ELR (cell line): ENCODE measurements at places on chromosomes 11 and 22.
A peak's percentile ranks its signal among the peaks of the same experiment; 100 is the strongest.

GRCh38 chr22:37053310-37054055 lies 1.9 kb downstream of the KCTD17 start:
- DNase-seq, result no peak

GRCh38 chr11:13276454-13276831 lies 1.1 kb upstream of the BMAL1 start:
- DNase-seq, result no peak

- DNase-seq, result no peak
These were observed 274.0 kb downstream of the SOX6 start for GRCh38 chr11:16082095-16083055.

- no peak for DNase-seq
These were observed 108.4 kb downstream of the GALNT18 start for GRCh38 chr11:11513422-11513821.

DNA sequence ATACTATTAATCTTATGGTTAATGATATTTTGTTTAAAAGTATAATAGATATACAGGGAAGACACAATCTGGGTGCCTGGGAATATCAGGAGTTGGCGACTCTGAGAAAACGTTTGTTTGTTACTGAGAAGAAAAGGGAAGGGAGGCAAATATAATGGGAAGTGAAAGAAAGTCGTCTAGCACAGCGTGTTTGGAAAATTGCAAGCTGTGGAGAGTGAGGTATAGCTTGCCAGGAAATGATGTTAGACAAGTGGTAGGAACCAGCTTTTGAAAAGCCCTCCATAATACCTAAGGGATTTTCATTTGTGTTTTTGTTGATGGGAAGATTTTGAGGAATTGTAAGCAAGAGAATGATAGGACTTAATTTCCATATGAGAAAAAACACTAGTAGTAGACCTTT lies 322.2 kb downstream of the LUZP2 start:
- DNase-seq, result peak; percentile 12

- DNase-seq, result peak; percentile 46
These were observed 9.0 kb upstream of the CDC42EP2 start for GRCh38 chr11:65305501-65306268.

- DNase-seq, result peak; percentile 80
These were observed 45.5 kb downstream of the PACSIN2 start for GRCh38 chr22:42969348-42969975.

DNA sequence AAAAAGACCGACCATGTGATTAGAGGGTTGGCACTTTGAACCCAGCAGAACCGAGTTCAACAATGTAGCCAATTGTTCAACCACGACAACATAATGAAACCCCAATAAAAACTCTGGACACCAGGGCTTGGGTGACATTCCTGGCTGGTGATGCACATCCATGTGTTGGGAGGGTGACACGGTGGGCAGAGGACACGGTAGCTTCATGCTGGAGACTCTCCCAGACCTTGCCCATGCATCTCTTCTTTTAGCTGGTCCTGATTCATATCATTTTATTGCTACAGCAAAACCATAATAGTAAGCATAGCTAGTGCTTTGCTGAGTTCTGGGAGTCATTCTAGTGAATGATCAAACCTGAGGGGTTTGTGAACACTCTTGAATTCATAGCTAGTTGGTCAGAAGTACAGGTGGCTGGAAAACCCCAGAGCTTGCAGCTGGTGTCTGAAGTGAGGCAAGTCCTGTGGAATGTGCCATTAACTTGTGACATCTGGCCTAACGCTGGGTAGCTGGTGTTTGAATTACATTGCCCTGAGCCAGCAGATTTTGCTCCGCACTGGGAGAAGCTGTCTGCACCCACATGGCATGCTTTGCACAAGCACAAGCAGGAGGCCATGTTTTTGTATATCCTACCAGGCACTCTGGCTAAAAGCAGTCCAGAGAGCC lies 14.0 kb downstream of the RPUSD4 start:
- peak; percentile 10 for DNase-seq

GRCh38 chr11:109378034-109378433 lies 44.0 kb upstream of the C11orf87 start:
- DNase-seq, result no peak

- DNase-seq, result no peak
These were observed 1456.5 kb downstream of the TBC1D22A start for GRCh38 chr22:48218889-48219420.

DNA sequence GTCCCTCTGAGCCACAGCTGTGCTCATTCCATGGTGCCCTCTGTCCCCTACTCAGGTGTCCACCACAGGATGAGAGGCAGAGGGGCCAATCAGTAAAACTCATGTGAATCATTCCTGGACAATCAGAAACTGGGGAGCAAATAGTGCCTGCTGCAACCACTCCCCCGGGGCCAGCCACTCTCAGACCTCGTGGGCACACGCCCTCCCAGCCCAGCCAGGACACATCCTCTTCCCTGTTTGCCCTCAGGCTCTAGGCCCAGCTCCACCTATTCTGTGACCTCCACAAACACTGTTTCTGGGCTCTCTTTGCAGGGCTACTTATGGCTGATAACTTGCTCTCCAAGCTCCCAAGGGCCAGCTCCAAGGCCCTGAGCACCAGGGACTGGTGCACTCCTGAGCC lies 14.0 kb upstream of the KCTD14 start:
- peak; percentile 35 for DNase-seq

GRCh38 chr11:3922056-3922455 lies 66.6 kb downstream of the STIM1 start:
- DNase-seq, result no peak

GRCh38 chr11:126485021-126485792 lies 129.7 kb downstream of the ST3GAL4 start:
- DNase-seq, result peak; percentile 46

DNA sequence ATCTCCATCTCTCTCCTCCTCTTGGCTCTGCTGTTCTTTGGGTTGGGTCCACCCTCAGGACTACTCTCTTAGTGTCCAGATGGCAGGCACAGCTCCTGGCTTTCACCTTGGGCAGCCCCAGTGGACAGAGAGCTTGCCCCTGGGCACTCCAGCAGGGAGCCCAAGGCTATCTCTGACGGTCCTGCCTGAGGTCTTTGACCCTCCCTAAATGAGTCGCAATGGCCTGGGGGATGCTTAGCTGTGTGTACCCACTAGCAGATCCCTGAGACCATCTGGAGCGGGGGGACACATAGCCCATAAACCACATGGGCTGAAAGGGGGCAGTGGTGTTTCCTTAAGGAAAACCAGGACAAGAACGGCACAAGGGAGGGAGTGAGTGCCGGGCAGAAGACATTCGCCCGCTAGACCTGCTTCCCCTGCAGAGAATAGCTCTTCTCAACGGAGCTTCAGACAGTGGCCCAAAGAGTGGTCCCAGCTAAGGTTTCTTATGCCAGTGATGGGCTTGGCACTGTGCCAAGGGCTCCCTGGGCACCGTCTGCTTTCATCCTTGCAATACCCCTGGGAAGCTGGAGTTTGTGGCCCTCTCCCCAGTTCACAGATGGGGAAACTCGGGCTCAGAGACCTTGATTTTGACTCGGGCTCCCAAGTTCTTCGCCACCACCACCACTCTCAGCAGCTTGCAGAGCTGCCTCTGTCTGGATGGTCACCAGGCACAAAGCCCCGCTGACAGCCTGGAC lies 53.9 kb upstream of the ANO1 start:
- DNase-seq, result no peak

DNA sequence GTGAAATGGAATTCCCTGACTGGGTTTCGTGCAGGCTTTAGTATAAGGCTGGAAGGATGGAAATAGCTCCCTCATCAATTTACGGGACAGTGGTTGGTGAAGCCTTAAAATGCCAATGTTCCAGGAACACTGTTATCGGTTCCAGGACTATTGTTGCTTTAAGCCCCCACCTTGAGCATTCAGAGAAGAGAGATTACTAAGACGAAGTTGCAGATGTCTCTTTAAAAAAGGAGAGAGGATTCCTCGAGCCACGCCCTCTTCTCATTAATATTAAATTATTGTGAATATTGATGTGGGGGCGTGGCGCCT lies 195 bp upstream of the CREB3L1 start:
- peak; percentile 87 for DNase-seq

DNA sequence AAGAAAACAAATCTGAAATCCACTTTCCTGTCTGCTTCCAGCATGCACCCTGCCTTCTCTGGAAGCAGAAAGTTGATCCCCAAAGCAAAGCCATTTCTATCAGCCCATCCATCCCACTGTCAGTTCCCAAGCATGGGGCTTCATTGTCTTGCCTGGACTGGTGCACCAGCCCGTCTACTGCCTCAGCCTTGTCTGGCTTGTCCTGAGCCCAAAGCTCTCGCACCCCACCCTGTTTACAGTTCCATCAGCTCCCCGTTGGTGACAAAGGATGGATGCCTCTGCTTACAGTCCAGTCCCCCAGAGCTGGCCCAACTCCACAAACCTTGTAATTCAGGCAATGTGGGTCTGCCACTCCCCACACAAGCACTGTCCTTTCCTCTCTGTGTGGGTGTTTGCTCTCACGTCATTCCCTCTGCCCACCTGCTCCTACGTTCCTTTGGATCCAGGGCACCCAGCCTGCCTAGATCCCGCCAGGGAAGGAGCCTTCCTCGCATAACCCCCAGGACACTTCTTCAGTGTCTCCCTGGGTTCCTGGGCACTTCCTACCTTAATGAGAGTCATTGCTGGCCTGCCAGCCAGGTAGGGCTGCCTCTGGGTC lies 38.8 kb downstream of the FBLN1 start:
- no peak for DNase-seq

DNA sequence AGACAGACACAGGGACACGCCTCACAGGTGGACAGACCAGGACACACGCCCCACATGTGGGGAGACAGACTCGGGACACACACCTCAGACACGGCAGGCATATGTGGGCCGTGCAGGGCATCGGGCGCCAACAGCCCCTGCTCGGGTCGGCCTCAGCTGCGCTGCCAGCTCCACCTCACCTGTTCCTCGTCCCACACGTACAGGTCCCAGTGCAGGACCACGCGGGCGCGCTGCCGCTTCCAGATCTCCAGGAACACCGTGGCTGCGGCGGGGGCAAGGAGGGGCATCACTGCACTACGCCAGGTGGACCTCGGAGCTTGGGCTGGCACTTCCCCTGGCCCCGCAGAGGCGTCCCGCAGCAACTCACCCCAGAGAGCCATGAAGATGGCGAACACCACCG lies 12.4 kb downstream of the ANO9 start:
- no peak for DNase-seq

GRCh38 chr11:121448431-121448941 lies 3.6 kb upstream of the SORL1 start:
- DNase-seq, result no peak

- no peak for DNase-seq
These were observed 151.0 kb downstream of the BBOX1 start for GRCh38 chr11:27191639-27192038.

DNA sequence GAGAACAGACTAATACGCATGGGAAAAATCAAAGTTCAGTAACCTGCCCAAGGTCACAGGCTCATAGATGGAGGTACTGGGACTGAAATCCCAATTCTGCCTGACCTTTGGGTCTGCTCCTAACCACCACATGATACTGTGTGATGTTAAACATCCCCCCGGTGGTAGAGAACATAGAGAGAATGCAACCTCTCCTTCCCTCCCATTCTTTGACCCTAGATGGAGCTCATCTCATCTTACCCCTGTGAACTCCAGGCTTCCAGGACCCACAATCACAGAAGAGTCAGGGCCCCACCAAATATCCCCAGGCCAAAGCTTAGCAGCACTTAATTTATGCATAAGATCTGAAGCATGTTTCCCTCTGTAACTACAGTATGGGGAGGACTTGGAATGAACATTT lies 198.5 kb downstream of the MYO18B start:
- no peak for DNase-seq

- DNase-seq, result no peak
These were observed 11.6 kb upstream of the TOM1 start for GRCh38 chr22:35288116-35288515.

DNA sequence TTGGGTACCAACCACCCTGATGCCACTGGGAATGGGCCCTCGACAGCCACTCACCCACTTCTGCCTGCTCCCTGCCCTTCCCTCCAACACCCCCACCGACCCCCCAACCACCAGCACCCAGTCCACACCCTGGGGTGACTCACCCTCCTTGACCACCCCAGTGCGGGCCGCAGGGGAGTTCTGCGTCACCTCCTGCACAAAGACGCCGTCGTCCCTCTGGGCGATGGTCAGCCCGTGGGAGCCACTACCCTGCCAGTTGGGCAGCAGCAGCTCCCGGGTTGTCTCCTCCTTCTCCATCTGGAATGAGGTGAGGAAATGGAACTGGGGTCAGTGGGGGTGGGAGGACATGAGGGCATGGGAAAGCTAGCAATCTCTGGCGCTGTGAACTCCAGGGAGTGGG lies 10.8 kb downstream of the AHNAK start:
- no peak for DNase-seq

GRCh38 chr11:13030857-13031256 lies 21.7 kb downstream of the RASSF10 start:
- DNase-seq, result no peak

DNA sequence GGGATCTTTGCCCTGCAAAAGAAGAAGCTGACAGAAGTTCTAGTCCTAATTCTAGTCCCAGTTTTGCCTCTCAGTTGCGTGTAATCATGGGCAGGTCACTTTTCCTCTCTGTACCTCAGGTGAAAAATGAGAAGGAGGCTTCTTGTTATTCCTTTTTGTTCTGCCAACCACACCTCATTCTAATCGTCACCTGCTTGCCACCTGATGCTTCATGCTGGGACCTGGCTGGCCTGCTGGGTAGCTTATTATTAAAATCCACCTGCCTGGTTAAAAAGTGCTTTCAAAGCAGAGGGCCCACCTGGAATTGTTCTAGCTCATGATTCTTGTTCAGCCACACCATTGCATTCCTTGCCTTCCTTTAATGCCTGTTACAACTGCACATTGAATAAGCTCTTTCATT lies 8.4 kb upstream of the ALG8 start:
- DNase-seq, result no peak

- DNase-seq, result peak; percentile 82
These were observed 9.7 kb upstream of the RNF141 start for GRCh38 chr11:10550503-10551289.

GRCh38 chr11:83523676-83524075 lies 237.5 kb upstream of the CCDC90B start:
- DNase-seq, result no peak
